ENCODE measurements at places on chromosomes 5 and 9.

- peak; percentile 63 for DNase-seq
These were observed 206.7 kb downstream of the ARRDC3 start for GRCh38 chr5:91176288-91177016.

GRCh38 chr5:111853748-111854147, 96.8 kb upstream of the NREP start:
- DNase-seq = no peak

- DNase-seq = no peak
These were observed 9.9 kb downstream of the SLC6A3 start for GRCh38 chr5:1435369-1435768.

- no peak for DNase-seq
These were observed 384.7 kb upstream of the ZNF462 start for GRCh38 chr9:106478312-106478711.

DNA sequence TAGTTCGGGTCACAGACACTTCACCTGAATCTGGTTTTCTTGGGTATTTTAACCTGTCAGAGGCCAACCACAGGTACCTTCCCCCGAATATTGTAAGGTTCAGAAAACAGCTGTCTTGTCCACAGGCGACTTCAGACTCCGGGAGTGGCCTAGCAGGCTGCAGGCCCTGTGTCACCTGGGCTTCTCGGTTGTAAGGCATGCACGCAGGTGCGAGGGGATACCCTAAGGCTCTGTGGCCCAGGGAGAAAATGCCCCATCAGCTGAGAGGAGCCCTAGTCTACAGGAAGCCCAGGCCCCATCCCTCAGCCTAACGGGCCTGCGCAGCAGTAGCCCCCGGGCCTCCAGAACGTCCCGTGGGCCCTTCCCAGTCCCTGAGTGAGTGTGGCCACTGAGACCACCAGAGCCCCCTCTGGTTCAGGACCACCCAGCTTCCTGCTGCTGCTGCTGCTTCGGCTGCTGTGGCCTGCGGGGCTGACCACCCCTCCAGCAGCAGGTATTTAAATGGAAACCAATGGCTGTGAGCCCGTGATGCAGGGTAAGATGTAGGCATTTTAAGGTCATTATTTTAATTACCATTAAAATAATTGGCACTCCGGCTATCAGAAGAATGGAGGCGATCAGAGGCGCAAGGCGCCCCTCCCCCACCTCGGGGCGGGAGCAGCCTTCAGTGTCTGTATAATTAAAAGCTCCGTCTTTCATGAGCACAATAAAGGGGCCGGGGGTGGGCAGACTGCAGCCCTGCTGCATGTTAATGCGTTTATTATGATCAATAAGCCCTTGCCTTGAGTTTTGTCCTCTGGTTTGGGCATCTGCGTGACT, 65.4 kb downstream of the PSMB7 start:
- no peak for DNase-seq
